CD4-positive, CD25-positive, alpha-beta regulatory T cell (primary cell): ENCODE measurements at places on chromosomes 5 and 9. TPM values are rescaled to one million over a fixed set of nuclear protein-coding genes. Genes with fewer than 3 reads are reported as not detected.

DNA sequence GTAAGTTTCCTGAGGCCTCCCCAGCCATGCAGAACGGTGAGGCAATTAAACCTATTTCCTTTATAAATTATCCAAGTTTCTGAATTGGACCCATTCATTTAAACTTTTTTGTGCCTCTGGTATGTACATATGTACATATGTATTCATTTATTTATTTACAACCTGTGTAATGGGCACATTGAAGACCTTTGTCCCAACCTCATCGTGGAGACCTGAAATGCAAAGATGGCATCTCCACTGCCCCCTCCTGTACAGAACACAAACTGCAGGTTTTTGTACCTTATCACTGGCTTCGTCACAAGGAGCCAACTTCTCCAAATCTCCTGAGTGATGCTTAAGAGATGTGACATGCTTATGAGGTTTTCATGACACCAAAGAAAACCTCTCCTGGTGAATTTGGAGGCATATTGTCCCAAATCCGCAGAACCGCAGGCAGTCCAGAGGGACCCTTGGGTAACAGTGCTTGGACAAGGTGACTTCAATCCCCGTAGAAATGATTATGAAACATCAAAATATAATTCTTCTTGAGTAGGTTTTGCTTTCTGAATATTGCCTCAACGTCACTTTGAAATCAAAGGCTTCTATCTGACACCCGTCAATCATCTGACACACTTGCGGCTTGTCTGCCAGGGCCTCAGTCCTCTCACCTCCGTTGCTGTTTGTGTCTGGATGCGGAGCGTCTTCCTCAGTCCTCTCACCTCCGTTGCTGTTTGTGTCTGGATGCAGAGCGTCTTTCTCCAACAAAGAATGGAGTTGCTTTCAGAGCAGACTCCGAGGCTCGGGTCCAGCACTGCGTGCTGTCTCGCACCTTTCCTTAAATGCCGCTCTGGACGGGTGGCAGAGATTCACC is 135.0 kb upstream of the IRX4 start:
- H3K27ac ChIP-seq, result no peak overlapping the region
- H3K36me3 ChIP-seq, result no peaks in the 10 kb centered on the region
- no peak overlapping the region for H3K4me3 ChIP-seq
- H3K4me1 ChIP-seq, result no peaks in the 10 kb centered on the region

DNA sequence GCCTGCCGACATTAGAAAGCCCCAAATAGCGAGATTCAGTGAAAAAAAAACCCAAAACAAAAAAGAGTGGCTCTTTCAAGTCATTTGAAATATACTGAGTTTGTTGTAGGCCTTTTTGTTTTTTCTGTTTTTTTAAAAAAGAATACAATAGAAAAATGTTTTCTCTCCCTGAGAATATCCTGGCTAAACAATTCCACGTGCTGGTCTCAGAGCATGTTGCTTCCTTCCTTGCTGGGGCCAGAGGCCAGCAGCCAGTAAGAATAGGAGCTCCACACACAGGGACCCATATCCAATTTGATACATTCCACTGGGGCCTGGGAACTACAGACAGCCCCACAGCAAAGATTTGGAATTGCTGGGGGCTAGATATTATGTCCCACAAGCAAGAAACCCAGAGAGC is 191.4 kb downstream of the HSPA4 start:
- no peaks in the 10 kb centered on the region for H3K27me3 ChIP-seq
- no peak for DNase-seq
- no peaks in the 10 kb centered on the region for H3K4me1 ChIP-seq
- no peak overlapping the region for H3K4me3 ChIP-seq
- H3K27ac ChIP-seq, result no peak overlapping the region

- no peak overlapping the region for H3K4me3 ChIP-seq
- no peaks in the 10 kb centered on the region for H3K27me3 ChIP-seq
- H3K36me3 ChIP-seq, result no peaks in the 10 kb centered on the region
- no peaks in the 10 kb centered on the region for H3K4me1 ChIP-seq
Measured at GRCh38 chr9:82299870-82300269, 311.3 kb downstream of the SPATA31D1 start.

GRCh38 chr5:75617736-75618352 is 6.6 kb downstream of the ANKDD1B start:
- H3K4me3 ChIP-seq, result no peak overlapping the region
- H3K27me3 ChIP-seq, result no peaks in the 10 kb centered on the region
- no peaks in the 10 kb centered on the region for H3K36me3 ChIP-seq
- no peak for DNase-seq

- no peak for DNase-seq
- no peak overlapping the region for H3K4me3 ChIP-seq
- H3K4me1 ChIP-seq, result no peaks in the 10 kb centered on the region
- H3K27ac ChIP-seq, result no peak overlapping the region
Measured at GRCh38 chr9:135343837-135344522, 135.6 kb upstream of the PPP1R26 start.

- no peaks in the 10 kb centered on the region for H3K36me3 ChIP-seq
- H3K27me3 ChIP-seq, result peaks cover 7% of the 10 kb centered on the region
- H3K4me3 ChIP-seq, result no peak overlapping the region
- no peaks in the 10 kb centered on the region for H3K4me1 ChIP-seq
- no peak for DNase-seq
- no peak overlapping the region for H3K27ac ChIP-seq
Measured at GRCh38 chr9:89649039-89649691, 44.4 kb downstream of the GADD45G start.

GRCh38 chr5:9188131-9188530 is 357.7 kb downstream of the SEMA5A start:
- H3K4me1 ChIP-seq, result no peaks in the 10 kb centered on the region
- H3K27ac ChIP-seq, result no peak overlapping the region
- H3K27me3 ChIP-seq, result no peaks in the 10 kb centered on the region
- H3K36me3 ChIP-seq, result no peaks in the 10 kb centered on the region

- no peak for DNase-seq
- H3K27ac ChIP-seq, result no peak overlapping the region
- no peaks in the 10 kb centered on the region for H3K36me3 ChIP-seq
- no peaks in the 10 kb centered on the region for H3K4me1 ChIP-seq
Measured at GRCh38 chr9:126114850-126115460, 211.7 kb upstream of the MVB12B start.

- no peak for DNase-seq
- H3K27ac ChIP-seq, result no peak overlapping the region
- H3K27me3 ChIP-seq, result no peaks in the 10 kb centered on the region
- no peak overlapping the region for H3K4me3 ChIP-seq
- no peaks in the 10 kb centered on the region for H3K4me1 ChIP-seq
Measured at GRCh38 chr9:86730163-86730928, 217.0 kb downstream of the GAS1 start.

DNA sequence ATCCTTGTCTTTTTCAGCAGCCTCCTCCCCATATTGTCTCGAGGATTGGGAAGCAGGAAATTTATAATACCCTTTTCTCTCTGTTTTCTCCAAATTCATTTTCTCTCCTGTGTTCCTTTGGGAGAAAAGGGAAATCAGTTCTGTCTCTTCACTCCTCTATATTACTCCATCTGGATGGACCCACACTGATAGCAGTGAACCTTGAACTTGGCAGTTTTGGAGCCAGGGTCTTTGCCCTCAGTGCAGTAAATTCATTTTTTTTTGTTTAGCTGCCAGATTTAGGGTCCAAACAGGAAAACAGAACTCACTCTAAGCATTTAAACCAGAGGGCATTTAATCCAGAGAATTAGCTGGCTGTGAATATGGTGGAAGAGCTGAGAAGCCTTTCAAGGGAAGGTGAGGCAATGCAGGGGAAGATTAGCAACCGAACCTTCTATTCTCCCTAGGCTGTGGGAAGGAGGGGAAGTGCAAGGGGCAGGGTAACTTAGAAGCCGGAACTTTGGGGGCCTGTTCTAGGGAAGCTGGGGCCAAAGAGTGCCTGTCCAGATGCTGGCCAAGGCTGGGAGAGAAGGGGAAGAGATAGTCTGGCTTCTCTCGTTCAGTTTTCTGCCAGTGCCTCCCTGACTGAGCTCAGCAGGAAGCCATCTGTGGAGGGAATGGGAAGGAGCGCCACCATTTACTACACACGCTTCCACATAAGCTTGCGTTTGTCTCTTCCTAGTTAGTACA is 16.3 kb upstream of the NPR2 start:
- H3K4me3 ChIP-seq, result no peak overlapping the region
- H3K27ac ChIP-seq, result no peak overlapping the region
- no peaks in the 10 kb centered on the region for H3K4me1 ChIP-seq
- H3K36me3 ChIP-seq, result peaks cover 4% of the 10 kb centered on the region
- no peaks in the 10 kb centered on the region for H3K27me3 ChIP-seq
- DNase-seq, result no peak

DNA sequence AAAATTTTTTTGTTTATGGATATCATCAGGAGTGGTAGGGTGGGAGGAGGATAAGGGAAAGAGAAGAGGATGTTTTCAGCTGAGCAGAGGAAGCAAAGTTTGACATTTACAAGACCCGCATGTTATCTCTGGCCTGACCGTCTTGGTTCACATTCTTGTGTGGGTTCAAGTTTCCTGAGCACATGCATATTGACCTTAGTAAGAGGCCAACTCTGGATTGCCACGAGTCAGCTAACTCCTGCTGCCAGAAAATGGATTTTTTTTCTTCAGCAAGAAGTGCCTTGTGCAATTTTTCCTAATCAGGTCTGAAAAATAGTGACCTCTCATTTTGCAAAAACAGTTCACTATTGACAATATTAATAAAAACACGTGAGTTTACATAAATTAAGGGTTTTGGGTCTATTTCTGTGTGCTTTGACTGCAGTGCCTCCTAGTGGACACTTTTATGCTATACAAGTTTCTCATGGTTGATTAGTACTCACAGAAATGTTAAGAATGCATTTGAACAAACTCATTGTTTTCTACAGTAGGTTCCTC is 27.1 kb upstream of the BASP1 start:
- no peak overlapping the region for H3K4me3 ChIP-seq
- no peaks in the 10 kb centered on the region for H3K36me3 ChIP-seq
- DNase-seq, result no peak
- no peaks in the 10 kb centered on the region for H3K27me3 ChIP-seq
- no peak overlapping the region for H3K27ac ChIP-seq

- no peaks in the 10 kb centered on the region for H3K36me3 ChIP-seq
- H3K4me1 ChIP-seq, result no peaks in the 10 kb centered on the region
- no peak overlapping the region for H3K4me3 ChIP-seq
- H3K27me3 ChIP-seq, result no peaks in the 10 kb centered on the region
Measured at GRCh38 chr9:27292659-27293405, 4.1 kb downstream of the EQTN start.

DNA sequence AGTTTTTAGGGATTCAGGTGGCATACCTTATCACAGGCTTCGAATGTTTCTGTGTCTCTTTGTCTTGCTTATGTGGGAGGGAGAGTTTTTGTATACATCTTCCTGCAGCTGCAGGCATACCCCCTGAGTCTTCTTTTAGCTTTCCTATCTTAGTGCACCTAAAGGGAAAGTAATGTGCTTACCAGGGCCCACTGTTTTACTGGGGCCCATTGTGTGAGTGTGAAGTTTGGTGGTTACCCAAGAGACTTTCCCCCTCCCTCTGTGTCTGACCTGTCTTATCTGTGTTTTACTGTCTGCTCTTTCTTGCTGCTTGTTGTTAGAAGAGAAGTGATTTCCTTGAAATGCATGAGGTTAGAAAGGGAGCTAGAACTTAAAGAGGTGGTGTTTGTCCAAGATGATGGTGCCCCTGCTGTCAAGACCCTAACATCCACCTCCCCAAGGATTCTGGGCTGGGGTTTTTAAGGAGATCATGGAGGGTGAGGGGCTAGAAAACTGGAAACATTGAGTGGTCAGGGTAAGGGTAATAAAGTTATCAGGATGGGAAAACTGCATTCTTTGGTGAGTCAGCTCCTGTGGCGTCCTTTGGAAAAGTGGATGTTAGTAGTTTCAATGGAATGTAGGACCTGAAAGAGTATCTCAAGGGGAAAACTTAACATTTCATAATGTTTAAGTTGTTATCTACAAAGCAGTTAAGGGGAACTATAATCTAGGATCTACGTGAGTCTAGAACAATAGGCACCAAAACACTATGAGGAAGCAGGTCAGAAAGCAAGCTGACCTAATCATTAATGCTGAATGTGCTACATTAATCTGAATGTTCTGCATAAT is 583.5 kb upstream of the TUSC1 start:
- no peak overlapping the region for H3K4me3 ChIP-seq
- no peaks in the 10 kb centered on the region for H3K27me3 ChIP-seq
- no peak for DNase-seq

GRCh38 chr5:93717162-93717561 is 24.2 kb downstream of the POU5F2 start:
- DNase-seq, result no peak
- H3K27me3 ChIP-seq, result no peaks in the 10 kb centered on the region
- H3K4me1 ChIP-seq, result no peaks in the 10 kb centered on the region
- H3K27ac ChIP-seq, result no peak overlapping the region

- H3K4me3 ChIP-seq, result no peak overlapping the region
- no peaks in the 10 kb centered on the region for H3K4me1 ChIP-seq
- no peaks in the 10 kb centered on the region for H3K36me3 ChIP-seq
- no peaks in the 10 kb centered on the region for H3K27me3 ChIP-seq
Measured at GRCh38 chr9:125694478-125694877, 12.5 kb downstream of the MAPKAP1 start.

GRCh38 chr5:115798252-115798651 is 18.2 kb downstream of the CDO1 start:
- H3K4me3 ChIP-seq, result no peak overlapping the region
- no peaks in the 10 kb centered on the region for H3K4me1 ChIP-seq
- DNase-seq, result no peak
- no peaks in the 10 kb centered on the region for H3K36me3 ChIP-seq
- H3K27me3 ChIP-seq, result peaks cover 10% of the 10 kb centered on the region

GRCh38 chr5:60521376-60522291 is 178.3 kb downstream of the DEPDC1B start:
- H3K27me3 ChIP-seq, result no peaks in the 10 kb centered on the region
- no peaks in the 10 kb centered on the region for H3K36me3 ChIP-seq
- no peak for DNase-seq
- H3K27ac ChIP-seq, result no peak overlapping the region

Gene FRRS1L
- total RNA-seq, result not detected

Gene OR13C4
- total RNA-seq, result not detected

Gene SLC6A18
- not detected for total RNA-seq

Gene KCTD16
- total RNA-seq, result not detected

Gene CDH9
- total RNA-seq, result not detected

Gene AGXT2
- total RNA-seq, result not detected
